ENCODE measurements at places on chromosomes 2 and 18.

DNA sequence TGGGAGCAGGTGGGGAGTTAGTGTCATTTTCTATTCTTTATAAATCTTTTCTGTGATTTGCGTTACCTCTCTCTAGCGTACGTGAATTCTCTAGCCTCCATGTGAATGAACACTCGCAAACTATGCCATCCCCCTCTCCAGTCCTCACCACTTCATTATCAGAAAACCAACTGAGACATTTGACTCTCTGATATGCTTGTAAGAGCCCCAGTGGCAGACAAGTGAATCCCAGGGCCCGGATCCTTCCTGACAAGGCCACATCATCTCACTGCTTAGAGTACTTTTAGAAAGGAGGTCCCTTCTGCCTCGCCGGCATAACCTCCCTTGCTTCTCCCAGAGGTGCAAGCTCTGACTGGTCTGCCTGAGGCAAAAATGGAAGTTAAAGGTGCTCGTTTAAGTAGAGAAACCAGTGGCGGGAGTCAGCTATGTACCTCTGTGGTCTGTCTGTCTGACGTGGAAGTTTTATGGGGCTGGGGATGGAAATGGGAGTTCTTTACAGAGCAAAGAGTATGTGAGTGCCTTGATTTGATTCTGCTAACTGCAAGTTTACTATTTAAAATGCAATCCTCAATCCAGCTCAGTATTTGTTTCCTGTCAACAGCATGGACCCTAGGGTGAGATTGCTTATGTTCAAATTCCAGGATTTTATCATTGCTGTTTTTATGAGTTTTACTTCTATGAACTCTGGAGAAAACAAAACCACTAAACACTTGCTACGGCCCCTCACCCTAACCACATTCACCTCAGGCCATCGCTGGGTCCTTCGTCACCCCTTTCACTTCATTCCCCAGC lies 114.9 kb upstream of the MSTN start:
- no peak for DNase-seq

GRCh38 chr18:11310476-11311086 lies 161.2 kb upstream of the PIEZO2 start:
- no peak for DNase-seq

DNA sequence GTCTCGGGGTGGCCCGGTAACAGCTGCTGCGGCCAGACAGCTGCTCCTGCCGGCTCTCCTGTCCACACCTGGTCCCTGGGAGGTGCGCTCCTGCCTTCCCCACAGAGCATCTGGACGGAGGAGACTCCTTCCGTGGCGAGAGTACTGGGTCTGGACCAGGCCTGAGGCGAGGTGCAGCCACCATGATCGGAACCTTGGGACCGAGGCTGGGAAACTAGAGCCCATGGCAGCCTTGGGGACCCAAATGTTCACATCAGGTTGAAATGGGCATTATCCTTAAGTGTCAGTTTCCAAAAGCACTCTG lies 628 bp downstream of the GIGYF2 start:
- no peak for DNase-seq

- DNase-seq, result no peak
Observed at GRCh38 chr2:159712929-159713420, 669 bp downstream of the MARCHF7 start.

GRCh38 chr2:69576880-69577279 lies 66.7 kb downstream of the AAK1 start:
- no peak for DNase-seq

- DNase-seq, result no peak
Observed at GRCh38 chr2:60483401-60483800, 70.1 kb downstream of the BCL11A start.

- DNase-seq, result no peak
Observed at GRCh38 chr18:25675123-25675850, 323.3 kb upstream of the ZNF521 start.

GRCh38 chr18:2656237-2656980 lies 883 bp downstream of the SMCHD1 start:
- peak; percentile 28 for DNase-seq

- no peak for DNase-seq
Observed at GRCh38 chr2:195331129-195331528, 325.9 kb upstream of the SLC39A10 start.

- DNase-seq, result peak; percentile 19
Observed at GRCh38 chr2:71545572-71546274, 92.4 kb downstream of the DYSF start.

DNA sequence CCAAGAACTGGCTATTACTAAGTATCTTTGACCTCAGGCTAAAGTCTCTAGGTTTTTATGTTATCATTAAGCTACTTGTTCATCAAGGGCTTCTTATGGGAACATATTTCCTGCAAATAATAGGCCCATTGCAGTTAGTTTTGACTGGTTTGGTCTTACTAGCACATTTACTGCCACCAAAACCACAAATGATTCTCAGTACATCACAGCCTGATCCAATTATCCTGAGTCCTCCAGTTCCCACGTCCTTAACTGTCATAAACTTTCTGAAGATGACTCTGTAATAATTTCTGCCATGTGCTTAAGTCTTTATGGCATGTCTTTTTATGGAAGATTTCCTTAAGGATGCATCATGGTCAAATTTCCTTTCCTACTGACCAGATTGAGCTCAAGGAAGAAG lies 123.3 kb upstream of the TANK start:
- no peak for DNase-seq

DNA sequence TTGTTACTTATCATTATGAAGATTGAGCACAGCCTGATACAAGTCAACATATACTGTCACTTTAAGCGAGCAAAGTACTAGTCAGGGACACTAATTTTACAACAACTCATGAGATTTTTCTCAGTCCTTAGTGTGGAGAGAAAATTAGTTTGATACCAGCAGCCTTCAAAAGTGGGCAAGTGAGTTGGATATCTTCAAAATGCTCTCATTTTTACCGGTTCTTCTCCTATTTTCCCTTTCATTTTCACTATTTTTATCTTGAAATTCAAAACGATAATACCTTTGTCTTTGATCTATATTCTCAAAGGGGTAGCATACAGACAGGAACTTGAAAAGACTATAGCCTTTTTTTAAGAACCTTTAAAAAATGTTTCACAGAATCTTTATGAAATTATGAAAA lies 52.0 kb upstream of the UBXN4 start:
- DNase-seq, result no peak

DNA sequence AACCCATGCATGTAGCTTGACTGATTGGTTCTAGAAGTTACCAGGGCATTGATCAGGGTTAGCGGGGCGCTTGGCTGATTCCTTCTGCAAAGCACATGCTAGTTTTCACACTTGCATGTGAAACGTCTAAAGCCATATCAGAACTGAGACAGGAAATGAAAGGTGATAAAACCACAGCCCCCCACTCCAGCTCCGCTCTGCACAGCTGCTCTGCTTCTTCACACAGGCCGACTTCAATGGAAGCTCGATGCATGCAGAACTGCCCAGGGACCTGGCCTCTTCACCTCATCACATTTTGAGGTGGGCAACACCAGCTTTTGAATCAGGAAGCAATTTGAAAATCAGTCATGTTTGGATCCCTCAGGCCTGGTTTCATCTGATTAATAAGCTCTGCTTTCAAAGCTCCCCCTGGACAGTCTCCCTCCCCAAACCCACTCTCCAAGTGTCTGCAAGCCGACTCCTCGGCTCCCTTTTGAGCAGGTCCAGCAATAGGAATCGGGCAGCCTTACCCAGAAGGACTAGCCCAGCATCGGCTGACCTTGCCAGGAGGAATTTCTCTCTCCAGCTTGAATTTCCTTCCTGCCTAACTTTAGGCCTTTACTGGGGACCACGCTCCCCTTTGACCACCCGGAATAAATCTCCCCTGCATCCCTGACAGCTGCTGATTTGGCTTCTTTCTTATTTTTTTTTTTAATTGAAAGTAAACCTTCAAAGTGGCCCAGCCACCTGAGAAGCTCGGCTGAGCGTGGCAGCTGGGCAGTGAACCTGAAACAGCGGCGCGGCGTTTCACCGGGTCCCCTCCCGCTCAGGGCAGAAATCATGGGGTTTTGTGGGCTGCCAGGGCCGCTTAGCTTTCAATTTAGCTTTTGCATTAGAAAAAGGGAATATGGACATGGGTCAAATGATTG lies 31.7 kb downstream of the HRH4 start:
- peak; percentile 9 for DNase-seq

DNA sequence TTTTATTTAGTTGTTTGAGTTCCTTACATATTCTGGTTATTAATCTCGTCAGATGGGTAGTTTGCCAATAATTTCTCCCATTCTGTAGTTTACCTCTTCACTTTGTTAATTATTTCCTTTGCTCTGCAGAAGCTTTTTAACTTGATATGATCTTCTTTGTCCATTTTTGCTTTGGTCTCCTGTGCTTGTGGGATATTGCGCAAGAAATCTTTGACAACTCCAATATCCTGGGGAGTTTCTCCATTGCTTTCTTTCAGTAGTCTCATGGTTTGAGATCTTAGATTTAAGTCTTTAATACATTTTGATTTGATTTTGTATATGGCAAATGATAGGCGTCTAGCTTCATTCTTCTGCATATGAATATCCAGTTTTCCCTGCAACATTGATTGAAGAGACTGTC lies 389.2 kb downstream of the LRP1B start:
- DNase-seq, result no peak

GRCh38 chr2:8999102-8999446 lies 4.4 kb downstream of the MBOAT2 start:
- no peak for DNase-seq

GRCh38 chr2:174800436-174801205 lies 36.3 kb upstream of the CHRNA1 start:
- no peak for DNase-seq

DNA sequence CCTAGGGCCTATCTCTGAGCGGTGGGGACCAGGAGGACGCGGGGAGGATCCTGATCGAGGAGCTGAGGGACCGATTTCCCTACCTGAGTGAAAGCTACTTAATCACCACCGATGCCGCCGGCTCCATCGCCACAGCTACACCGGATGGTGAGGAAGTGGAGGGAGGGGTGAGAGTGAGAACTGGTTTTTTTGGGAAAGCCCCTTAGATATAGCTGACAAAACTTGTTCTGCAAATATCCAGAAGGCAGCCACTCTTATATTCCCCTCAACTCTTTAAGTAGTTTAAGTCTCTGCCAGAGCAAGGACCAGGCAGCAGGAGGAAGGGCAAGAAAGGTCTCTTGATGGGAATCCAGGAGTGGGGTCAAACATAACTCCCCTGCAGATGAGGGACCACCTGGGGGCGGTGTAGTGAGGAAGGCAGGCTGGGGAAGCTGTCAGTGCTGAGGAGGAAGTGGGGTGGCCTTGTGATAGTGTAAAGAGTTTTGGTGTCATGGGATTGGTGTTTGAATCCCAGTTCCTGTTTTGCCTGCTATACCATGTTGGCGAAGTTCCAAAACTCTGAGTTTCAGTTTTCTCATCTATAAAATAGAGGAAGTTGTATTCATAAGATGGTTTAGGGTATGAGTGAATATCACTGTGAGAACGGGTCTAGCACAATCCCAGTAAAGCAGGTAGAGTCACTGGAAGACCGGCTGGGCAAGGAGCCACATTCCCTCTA lies 3.4 kb downstream of the NAGK start:
- peak; percentile 21 for DNase-seq

DNA sequence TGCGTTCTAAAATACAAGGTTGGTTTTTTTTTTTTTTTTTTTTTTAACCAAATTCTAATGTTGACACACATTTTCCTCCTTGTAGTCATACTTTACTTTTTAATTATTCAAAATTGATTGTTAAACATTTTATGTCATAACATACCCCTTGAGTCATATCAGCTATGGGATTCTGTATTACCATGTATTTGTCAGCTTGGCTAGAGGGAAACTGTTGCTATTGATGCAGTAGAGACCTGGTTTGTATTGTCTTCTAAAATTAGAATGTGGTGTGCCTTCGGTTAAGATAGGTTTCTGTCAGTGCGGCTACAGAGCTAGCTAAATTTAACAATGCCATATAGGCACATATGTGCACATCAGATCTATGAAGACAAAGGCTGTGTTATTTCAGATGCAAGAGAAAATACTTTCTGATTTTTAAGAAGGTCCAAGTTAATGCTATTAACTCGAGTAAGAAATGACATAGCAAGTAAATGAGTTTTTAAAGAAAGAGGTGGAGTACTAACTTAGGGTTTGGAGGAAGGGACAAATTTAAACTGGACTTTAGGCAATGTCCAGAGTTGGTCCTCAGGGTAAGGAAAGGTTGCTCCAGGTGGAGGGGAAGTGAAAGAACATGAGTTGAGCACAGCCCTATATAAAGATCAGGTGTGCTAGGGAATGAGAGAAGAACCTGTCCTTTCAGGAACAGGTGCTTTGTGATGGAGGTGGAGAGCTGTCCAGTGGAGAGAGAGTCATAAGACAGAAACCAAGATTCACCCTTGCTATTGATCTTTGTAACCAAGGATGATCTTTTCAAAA lies 152.3 kb downstream of the PRPF40A start:
- DNase-seq, result no peak

- no peak for DNase-seq
Observed at GRCh38 chr18:79355433-79356335, 40.0 kb upstream of the NFATC1 start.

GRCh38 chr2:7911196-7911595 lies 770.7 kb upstream of the ID2 start:
- DNase-seq, result no peak

- no peak for DNase-seq
Observed at GRCh38 chr2:207749873-207750272, 19.8 kb downstream of the FZD5 start.

DNA sequence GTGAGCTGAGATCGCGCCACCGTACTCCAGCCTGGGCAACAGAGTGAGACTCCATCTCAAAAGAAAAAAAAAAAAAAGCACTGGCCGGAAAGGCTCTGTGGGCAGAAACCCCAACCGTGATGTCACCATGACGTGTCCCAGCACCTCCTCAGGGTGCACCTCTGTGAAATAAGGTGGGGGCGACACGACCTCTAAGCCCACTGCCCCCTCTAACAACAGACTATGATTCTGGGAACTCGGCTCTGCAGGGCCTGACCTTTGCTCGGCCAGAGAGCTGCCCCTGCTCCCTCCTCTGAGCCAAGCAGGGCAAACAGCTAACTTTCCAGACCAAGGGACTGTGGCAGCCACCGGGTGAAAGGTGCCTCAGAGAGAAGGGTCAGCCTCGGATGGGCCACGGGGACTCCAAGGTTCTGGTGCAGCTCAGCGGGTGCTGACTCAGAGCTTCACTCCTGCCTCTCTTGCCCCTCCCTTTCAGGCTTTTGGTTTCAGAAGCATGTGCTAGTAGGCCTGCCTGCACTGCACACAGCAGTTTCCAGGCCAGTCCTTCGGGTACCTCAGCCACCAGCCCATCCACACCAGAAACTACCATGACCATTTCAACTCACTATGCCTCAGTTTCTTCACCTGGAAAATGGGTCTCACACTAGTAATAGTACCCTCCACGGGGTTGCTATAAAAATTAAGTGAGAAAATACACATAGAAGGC lies 8.0 kb downstream of the TMBIM1 start:
- DNase-seq, result peak; percentile 53

GRCh38 chr2:171521361-171522051 lies 768 bp upstream of the CYBRD1 start:
- no peak for DNase-seq

DNA sequence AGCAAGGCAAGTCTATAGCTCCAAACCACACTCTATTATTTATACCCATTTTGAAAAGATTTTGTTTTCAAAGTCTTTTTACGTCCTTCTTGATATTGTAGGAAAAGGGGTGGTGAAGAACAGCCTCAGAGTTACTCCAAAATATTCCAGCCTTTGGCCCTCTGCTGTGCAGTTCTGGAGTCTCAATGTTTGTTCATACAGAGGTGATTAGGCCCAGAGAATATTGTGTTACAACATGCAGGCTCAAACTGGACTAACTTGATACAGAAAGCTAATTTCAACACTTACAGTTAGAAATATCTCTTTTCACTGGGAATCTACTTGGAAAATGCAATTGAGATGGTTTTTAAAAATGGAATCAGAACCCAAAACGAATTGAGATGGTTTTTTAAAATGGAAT lies 40.4 kb upstream of the SLC25A52 start:
- DNase-seq, result no peak
